Thoracic aorta (tissue), 2 donors: ENCODE measurements at places on chromosomes 1 and 21.

- no peak for DNase-seq
These were observed 467.3 kb downstream of the CAMTA1 start for GRCh38 chr1:7252411-7253117.

- DNase-seq, result no peak
These were observed 264.7 kb downstream of the KIF26B start for GRCh38 chr1:245419461-245419978.

- no peak for DNase-seq
These were observed 115.7 kb downstream of the MAP3K21 start for GRCh38 chr1:233443040-233443760.

GRCh38 chr21:44927587-44928461 lies 7.1 kb upstream of the ITGB2 start:
- DNase-seq, result no peak

DNA sequence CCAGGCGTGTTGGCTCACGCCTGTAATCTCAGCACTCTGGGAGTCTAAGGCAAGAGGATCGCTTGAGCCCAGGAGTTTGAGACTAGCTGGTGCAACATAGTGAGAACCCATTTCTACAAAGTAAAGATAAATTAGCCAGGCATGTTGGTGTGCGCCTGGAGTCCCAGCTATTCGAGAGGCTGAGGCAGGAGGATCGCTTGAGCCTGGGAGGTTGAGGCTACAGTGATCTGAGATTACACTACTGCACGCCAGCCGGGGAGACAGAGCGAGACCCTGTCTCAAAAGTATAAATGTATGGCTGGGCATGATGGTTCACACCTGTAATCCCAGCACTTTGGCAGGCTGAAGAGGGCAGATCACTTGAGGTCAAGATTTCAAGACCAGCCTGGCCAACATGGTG lies 51.5 kb upstream of the LBR start:
- DNase-seq, result no peak

DNA sequence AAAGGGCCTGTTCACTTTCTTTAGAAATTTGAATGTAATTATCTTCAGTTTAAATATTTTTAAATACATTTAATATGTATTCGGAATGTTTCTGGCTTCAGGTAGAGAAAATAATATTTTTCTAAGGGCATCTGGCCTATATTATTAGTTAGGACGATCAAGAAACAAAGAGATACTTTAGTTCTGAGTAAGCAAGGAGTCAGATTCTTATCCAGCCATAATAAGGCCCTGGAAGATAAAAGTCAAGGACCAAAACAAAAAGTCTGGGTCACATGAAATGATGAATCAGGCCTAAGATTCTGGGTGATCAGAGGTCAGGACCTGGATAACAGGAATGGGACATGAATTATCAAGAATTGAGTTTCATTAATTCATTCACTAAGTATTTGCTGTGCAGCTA lies 6.3 kb downstream of the PHC2 start:
- no peak for DNase-seq
